ENCODE measurements at places on chromosomes 7 and 10.
A peak's percentile ranks its signal among the peaks of the same experiment; 100 is the strongest.

DNA sequence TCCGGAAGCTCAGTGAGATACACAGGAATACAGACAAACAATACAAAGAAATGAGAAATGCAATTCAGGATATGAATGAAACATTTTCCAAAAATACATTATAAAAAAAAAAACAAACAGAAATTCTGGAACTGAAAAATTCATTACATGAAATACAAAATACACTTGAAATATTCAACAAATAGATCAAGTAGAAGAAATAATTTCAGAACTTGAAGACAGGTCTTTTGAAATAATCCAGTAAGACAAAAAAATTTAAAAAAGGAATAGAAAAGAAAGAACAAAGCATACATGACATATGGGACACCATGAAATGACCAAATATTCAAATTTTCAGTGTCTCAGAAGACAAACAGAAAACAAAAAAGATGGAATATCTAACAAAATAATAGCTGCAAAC lies 102.5 kb downstream of the ALOX5 start:
- DNase-seq = no peak

- no peak for DNase-seq
Observed at GRCh38 chr7:39197831-39198230, 220.1 kb downstream of the POU6F2 start.

DNA sequence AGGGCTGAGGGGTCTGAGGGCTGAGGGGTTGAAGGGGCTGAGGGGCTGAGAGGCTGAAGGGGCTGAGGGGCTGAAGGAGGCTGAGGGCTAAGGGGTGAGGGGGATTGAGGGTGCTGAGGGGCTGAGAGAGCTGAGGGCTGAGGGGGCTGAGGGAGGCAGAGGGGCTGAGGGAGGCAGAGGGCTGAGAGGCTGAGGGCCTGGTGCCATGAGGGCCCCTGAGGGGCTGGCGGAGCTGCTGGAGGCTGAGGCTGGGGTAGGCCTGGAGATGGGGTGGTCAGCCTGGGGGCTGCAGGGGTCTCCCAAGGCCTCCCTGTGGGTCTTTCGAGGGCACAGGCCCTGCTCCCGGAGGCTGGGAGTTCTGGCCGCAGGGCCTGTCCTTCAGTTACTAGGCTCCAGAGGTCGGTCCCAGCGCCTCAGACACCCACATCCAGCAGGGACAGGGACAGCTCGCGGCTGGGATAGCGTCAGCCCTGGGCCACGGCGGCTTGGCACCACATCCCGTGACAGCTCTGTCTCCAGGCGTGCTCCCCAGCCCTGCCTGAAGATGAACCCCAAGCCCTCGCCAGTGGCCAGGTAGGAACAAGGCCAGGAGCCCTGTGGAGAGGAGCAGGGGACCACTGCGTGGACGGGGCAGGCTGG lies 16.9 kb downstream of the MYO1G start:
- no peak for DNase-seq

DNA sequence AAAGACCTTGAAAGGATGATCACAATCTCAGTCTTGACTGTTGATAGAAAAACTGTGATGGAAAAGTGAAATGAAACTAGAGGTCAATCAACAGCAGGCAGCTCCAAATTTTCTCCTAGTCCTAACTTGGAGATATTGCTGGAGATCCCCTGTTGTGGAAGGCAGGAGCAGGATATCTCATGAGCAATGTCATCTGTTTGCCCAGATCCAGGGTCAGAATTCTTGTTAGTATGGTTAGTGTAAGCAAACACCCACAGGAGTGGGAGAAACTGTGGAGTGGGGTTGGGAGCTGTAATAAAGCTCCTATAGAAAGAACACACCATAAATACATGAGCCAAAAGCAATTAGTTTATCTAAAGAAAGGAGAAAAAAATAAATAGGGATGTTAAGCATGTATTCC lies 169.0 kb downstream of the AKR1D1 start:
- no peak for DNase-seq

GRCh38 chr10:132192076-132192975 lies 5.6 kb downstream of the DPYSL4 start:
- no peak for DNase-seq

DNA sequence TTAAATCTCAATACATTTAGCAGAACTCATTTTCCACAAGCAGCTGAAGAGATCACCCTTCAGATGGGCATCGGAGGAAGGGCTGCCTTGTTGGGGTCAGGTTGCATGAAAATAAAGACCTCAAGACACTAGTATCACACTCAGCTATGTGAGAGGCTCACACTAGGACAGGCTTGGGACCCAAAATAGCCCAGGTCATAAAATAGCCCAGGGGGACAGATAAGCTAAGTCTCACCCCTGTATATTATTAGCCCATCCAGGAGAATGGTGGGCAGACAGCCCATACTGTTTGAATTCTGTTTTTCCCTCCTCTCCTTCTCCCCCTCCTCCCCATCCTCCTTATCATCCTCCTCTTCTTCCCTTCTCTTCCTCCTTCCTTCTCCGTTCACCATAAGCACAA lies 415.1 kb upstream of the C7orf33 start:
- DNase-seq = no peak

- DNase-seq = peak; percentile 25
Observed at GRCh38 chr10:32713560-32713959, 244.5 kb downstream of the ITGB1 start.

DNA sequence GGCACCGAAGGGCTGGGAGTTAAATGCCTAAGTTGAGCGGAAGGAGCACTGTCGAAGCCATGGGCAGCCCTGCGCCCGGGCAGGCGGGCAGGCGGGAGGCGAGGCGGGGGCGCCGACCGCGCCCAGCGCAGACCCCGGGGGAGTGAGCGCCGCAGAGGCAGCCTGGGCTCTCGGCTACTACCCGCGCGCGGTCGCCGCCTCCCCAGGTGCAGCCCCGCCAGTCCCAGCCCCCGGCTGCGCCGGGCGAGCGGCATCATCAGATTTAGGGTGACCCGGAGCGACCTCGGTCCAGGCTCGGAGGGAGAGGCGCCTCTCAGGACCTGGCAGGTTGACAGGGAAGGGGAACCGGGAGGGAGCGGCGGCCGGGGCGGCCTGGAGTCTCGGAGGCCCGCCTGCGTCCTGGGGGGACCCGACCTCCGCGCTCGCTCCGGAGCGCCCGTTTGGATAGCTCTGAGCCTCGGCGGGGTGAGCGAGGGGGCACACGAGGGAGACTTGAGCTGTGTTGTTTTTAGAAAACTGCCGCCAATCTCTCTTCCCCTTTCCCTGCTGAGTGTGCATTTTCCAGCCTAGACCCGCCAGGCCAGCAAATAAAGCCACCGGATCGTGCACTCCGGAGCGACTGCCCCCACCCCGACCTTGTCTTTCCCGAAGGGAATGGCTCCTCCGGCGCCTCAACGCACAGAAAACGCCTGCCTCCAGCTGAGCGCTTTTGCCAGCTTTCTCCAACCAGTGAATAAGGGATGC lies 2.3 kb upstream of the NRP1 start:
- DNase-seq = peak; percentile 66

DNA sequence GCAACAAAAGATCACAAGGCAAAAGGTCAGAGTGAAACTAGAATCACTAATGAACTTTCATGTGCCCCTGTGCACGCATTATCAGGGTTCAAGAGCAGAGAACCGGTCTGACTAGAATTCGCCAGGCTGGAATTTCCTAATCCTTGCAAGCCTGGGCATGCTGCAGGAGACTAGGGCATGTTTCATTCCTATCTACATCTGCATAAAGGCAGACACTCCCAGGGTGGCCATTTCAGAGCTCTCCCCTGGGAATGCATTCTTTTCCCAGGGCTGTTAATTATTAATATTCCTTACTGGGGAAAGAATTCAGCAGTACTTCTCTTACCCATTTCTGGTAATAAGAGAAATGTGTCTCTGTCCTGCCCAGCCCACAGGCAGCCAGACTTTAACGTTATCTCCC lies 90.5 kb downstream of the CDC14C start:
- DNase-seq = no peak

DNA sequence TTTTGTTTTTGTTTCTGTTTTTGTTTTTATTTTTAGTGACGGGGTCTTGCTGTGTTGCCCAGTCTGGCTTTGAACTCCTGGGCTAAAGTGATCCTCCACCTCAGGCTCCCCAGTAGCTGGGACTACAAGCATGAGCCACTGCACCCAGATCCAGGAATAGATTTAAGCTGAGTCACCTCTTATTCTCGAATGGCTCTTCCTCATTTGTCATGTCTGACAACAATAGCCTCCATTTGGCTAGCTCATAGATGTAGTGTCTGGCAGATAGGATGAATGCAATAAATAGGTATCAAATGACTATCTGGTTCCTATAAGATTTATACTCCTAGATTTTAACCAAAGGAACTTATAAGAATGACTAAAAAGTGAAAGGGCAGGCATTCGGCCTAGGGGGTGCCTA lies 172.9 kb downstream of the TMEM26 start:
- DNase-seq = peak; percentile 50

DNA sequence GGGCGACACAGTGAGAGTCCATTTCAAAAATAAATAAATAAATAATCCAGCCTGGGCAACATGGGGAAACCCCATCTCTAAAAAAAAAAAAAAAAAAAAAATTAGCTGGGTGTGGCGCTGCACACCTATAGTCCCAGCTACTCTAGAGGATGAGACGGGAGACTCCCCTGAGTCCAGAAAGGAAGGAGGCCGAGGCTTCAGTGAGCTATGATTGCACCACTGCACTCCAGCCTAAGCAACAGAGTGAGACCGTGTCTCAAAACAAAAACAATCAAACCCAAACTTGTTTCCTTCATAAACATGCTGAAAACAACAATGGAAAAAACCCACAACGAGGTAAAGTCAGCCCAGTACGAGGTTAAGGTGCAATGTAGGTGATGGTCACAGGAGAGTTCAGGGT lies 1.2 kb downstream of the COX19 start:
- peak; percentile 20 for DNase-seq

DNA sequence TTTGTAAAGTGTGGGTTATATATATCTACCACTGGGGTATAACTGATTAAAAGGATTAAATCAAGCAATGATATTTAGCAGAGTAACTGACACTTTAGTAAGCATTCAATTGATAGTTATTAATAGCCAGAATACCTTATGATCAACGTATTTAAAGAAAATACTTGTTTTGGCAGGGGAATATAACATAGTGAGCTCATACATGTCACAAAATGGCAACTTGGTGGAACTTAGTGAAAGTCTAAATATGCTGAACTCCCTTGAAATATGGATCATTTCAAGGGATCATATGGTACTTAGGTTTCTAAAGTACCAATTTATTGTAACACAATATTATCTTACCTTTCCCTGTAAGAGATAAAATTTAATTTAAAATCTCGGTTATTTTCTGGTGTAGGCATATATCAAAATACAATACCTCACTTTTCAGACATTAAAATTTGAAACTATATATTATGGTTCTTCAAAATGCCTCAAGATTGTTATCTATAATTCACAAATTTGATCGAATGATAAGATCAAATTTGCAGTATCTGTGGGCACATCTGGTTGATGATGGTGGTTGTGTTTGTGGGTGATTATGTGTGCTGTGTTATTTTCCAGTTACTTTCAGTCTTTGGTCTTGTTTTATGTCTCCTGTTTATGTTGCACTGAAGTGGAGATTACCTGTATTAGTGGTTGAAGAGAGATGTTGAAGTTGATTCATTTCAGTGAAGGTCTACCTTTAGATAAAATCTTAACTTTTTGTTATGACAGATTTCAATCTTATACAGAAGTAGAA lies 5.2 kb downstream of the ARL4A start:
- no peak for DNase-seq

- DNase-seq = no peak
Observed at GRCh38 chr7:132351954-132352499, 224.2 kb downstream of the PLXNA4 start.

GRCh38 chr7:101021703-101022102 lies 1.8 kb downstream of the MUC17 start:
- DNase-seq = no peak

DNA sequence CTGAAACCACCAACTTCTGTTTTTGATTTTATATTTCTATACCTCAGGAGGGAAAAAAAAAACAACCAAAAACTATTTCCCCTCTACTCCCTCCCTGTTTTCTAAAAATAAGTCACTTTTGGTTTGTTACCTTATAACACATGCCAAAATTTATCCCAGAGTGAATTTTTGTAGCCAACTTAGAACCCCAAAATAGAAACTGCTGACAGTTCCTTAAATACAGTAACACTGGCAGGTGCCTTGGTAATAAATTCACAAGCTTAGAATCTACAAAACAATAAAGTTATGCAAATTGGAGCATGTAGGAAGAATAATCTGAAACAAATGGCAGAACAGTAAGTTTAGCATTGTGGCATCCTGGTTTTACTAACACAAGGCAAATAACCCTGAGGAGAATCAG lies 165.0 kb upstream of the HDAC9 start:
- DNase-seq = no peak

- no peak for DNase-seq
Observed at GRCh38 chr10:128462844-128463243, 336.6 kb upstream of the MKI67 start.

DNA sequence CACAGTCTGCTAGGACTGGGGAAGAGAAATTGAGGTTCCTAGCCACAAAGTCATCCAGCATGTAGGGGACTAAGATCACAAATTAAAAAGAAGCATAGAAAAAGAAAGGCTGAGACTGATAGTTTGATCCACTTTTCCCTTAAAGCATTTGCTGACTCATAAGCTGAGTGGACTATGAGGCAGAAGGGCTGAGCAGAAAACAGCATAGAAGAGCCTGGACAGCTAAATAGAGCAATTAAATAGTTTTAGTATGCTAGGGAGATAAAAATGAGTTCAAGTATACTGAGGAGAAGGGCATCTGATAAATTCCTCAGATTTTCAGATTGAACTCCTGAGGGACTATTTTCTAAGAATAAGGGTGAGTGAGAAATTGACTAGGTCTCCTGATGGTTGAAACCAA lies 155.9 kb upstream of the EGR2 start:
- peak; percentile 67 for DNase-seq

- DNase-seq = no peak
Observed at GRCh38 chr10:60320666-60321065, 69.0 kb downstream of the ANK3 start.

GRCh38 chr7:121109145-121109544 lies 120.6 kb downstream of the CPED1 start:
- no peak for DNase-seq

DNA sequence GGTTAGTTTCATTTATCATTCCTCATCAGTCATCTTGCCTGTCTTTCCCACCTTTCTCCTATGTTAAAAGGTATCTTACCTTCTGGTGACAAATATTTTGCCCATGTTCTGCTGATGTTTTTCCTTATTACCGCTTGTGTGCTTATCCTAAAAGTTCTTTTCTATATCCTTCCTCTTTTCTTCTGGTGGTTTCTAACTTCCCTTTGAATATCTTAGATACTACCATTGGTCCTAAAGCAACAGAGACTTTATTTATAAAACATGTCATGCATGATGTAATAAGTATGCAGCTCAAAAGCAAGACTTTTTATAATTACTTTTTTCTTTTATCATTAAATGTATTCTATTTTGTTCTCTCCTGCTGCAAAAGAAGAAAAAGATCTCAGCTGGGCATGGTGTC lies 24.8 kb downstream of the TBC1D12 start:
- DNase-seq = no peak

GRCh38 chr10:16341637-16342036 lies 95.2 kb upstream of the PTER start:
- no peak for DNase-seq
